ENCODE measurements at places on chromosomes 3 and 15.

- no peak for DNase-seq
These were observed 153.4 kb downstream of the GABRG3 start for GRCh38 chr15:27124287-27124871.

GRCh38 chr3:119395923-119396358, 67.5 kb downstream of the TMEM39A start:
- no peak for DNase-seq

DNA sequence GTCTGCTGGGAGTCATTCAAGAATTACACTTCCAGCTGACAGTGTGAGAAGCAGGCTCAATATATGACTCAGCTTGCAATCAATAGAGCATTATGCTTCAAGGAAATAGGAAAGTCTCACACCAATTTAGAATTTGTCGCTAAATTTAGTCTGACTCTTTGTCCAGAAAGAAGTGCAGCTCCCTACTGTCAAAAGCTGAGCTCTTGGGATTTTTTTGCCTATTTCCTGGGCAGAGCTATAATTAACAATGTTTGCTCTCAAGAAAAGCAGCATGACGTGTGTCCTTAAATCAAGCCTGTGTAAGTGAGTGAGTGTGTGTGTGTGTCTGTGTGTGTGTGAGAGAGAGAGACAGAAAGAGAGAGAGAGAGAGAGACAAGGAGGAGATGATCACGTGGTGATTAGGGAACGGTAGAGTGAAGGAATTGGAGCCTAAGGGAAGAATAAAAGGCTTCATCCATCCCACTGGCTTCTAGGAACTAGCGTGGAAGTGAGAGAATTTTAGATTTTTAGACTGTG, 16.4 kb upstream of the SLC35G2 start:
- DNase-seq, result no peak

DNA sequence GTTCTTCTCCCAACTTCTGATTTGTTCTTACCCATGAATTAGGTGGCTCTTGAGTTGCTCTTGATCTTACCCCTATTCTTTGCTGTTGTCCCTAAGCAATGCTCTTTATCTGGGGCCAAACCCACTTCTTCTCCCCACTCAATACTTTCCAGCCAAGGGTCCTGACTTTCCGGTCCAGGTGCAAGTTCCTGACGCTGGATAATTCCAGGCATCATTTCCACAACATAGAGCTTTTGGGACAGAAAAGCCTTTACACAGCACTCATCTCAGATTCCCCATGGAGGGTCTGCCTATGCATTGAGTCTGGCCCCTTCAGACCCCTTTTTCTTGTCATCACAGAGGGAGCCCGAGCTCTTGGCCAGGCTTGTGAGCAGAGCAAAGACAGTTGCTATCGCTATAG, 85.4 kb upstream of the BOC start:
- DNase-seq, result no peak

- no peak for DNase-seq
These were observed 107.5 kb downstream of the SLC49A4 start for GRCh38 chr3:122902326-122902725.

DNA sequence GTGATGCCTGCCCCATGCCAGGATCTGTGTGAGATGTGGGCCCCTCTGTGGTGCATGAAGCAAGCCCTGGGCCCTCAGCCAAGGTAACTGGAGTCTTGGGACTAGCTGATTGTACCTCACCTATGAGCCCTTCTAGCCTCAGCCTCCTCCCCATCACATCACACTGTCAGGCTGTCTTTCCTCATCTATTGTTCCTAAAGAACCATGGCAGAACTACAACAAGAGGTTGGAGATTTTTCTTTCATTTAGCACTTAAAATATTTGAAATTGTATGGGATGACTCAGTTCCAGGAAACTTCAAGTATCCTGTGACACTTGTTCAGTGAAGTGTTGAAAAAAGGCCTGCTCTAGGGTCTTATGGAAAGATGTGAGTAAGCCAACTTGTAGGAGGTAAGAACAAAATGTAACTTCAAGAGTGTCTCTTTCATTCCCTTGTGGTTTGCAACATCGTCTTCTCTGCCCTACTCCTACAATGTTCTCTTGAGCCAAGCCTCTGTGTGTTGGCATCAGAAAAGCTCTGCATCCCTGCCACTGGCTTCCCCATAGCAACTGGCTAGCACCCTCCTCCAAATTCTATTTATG, 58.7 kb upstream of the TIPARP start:
- no peak for DNase-seq

GRCh38 chr15:52912172-52912571, 122.0 kb upstream of the ONECUT1 start:
- DNase-seq, result no peak

DNA sequence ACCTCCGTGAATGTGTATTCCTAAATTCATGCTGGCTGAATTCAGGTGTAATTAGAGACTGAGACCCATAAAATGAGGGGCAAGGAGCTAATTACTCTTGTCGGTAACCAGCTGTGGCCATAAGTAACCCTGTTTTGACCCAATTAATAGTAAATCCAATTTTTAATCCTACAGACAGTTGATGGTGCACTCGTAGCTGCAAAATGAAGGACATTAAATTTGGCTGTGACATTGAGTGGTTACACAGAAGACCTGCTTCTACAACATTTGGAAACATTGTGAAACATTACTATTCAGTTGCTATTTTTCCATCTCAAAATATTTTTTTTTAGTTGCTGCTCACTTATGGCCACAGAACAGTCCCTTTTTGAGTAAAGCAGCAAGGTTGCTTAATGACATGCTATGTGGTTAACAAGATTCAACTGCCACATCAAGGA, 33.0 kb downstream of the MBNL1 start:
- DNase-seq, result no peak

DNA sequence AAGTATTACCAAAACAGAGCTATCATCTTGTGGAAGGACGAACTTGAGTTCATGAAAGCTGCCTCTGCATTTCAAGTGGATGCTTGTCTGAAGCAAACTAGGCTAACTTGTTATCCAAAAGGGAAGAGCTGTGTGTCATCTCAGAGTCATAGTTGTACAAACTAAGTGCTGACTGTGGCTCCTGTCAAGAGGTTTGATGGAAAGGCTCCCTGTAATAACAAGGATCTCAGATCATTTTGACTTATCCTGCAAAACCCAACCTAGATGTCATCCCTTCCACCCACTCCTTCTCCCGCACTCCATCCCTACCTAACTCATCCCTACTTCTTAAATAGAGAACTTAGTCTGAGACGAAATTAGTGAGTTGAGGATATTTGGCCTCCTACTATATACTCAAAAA, 110.8 kb downstream of the NR2E3 start:
- no peak for DNase-seq

- DNase-seq, result no peak
These were observed 198.2 kb downstream of the SSR3 start for GRCh38 chr3:156356537-156357363.

- DNase-seq, result no peak
These were observed 18.6 kb downstream of the SPCS1 start for GRCh38 chr3:52724511-52724910.

- DNase-seq, result no peak
These were observed 61.5 kb upstream of the CORO2B start for GRCh38 chr15:68517285-68517761.

- DNase-seq, result no peak
These were observed 347.7 kb upstream of the TGFBR2 start for GRCh38 chr3:30258426-30259392.

DNA sequence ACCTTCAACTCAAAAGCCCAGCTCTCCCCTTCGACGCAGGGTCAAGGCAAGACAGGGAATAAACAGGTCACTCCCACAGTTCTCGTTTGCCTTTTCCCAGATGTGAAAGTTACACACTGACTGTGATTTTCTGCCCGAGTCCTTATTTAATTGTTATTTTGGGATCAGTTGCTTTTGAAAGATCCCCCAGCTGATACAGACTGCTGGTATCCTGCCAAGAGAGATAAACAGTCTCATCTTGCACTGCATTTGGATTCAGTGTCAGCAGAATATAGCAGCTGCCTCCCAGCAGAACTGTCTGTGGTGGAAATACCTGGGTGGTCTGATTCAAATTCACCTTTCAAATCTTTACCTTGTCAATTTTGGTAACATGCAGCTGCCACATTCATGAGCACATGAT, 56.0 kb upstream of the FAM3D start:
- DNase-seq, result no peak

DNA sequence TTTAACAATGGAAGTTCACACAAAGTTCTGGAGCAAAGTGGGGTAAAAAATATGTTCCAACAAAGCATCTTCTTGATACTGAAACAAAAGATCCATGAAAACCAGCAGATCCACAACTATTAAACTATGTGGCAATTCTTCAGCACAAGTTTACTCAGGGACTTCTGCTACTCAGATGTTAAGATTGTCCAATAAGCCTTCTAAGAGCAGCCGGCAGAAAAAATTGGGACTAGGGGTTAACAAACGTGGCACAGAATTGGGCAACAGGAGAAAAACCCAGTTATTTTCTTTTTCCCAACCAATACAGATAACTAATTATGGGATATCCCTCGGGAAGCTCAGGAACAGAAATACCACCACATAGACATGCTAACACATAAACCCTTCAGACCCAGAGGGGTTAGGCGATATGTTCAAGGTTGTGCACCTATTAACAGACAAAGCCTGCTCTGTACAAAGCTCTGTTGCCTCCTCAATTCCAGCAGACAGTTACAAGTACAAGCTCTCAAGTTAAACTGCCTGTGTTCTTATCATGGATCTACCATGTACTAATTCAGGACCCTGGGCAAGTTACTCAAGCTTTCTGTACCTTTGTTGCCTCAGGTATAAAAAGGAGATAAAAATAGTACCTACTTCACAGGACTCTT, 6.8 kb downstream of the SSR3 start:
- no peak for DNase-seq

- no peak for DNase-seq
These were observed 184.8 kb downstream of the MECOM start for GRCh38 chr3:169478566-169479313.

GRCh38 chr3:11565492-11565891, 78.2 kb downstream of the VGLL4 start:
- no peak for DNase-seq

- DNase-seq, result no peak
These were observed 26.3 kb downstream of the CHST2 start for GRCh38 chr3:143145906-143146305.

- DNase-seq, result no peak
These were observed 465.6 kb upstream of the TPRG1 start for GRCh38 chr3:188706176-188706575.

DNA sequence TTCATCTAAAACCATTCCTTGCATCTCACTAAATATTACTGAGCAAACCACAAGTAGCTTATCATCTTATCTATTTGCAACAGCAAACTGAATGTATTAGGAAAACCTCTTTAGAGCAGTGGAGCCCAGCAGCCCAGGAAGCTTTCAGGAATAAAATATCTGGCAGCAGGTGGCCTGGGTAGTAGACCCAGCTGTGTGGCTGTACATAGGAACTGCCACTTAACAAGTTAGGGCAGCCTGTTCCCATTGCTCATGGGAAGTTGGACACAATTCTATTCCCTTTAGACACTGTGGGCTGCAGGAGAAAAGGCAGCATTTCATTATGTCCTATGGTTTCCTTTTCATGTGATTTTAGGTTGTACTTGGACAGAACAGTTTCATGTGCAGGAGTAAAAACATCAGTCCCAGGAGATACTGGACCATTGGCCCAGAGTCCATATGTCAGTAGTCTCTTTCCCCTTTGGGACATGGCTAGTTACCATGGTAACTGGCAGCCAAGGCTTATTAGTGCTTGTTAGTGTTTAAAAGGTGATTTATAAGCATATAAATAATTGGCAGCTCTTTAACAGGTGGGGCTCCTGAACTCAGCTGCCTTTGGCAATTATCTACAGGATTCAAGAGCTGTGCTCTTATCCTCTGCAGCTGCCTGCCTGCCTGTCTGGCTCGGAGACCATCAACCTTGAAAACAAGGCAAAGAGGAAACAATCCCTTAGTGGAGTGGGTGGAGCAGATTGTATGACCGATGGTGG, 28.9 kb upstream of the LSAMP start:
- DNase-seq, result no peak

GRCh38 chr3:156899951-156900350, 73.8 kb downstream of the LEKR1 start:
- DNase-seq, result no peak

GRCh38 chr3:94356581-94356980, 293.7 kb downstream of the NSUN3 start:
- no peak for DNase-seq

GRCh38 chr3:129599607-129600006, 6.9 kb downstream of the PLXND1 start:
- no peak for DNase-seq

DNA sequence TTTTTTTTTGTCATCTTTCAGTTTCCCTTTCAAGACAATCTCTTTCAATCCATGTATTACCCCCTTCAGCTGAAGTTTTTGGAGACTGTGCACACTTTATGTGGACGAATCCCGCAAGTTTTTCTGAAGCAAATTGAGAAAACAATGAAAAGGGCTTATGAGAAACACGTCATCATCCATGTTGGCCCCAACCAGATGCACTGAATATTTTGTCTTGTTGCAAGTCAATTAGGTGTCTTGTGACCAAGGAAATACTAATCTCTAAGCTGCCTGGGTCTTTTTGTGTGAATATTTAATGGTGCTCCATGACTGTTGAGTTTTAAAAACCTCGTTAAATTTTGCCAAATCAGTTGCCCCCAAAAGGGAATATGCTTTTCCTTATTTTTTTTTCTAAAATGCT, 21.7 kb upstream of the PPP4R2 start:
- no peak for DNase-seq

DNA sequence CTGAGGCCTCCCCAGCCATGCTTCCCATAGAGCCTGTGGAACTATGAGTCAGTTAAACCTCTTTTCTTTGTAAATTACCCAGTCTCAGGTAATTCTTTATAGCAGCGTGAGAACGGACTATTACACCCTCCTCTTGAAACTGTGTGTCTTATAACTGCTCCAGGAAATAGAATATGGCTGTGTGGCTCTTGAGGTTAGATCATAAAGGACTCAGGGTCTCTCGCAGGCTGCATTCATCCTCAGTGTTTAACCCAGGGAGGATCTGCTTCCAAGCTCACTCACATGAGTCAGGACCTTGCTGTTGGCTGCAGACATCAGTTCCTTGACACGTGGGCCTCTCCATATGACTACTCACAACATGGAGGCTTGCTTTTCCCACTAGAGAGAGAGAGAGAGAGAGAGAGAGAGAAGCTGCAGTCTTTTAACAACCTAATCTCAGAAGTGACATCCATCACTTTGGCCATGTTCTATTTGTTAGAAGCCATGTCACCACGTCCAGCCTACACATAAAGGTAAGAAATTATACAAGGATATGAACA, 114.3 kb upstream of the UBE2E1 start:
- DNase-seq, result no peak

DNA sequence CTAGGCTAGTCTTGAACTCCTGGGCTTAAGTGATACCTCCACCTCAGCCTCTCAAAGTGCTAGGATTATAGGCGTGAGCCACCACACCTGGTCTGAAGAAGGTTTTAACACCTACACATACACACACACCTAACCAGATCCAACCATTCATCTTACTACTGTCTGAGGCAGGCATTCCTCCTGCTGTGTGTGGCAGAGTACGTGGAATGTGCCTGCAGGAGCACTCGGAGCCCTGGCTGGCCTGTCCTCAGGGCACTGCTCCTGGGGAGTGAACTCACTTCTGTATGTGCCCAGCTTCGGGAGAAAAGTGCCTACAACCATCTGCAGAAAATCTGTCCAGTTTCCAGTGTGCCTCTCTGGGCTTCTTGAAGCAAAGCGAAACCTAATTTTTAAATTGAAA, 58.2 kb upstream of the LIMD1 start:
- DNase-seq, result no peak
